Natural killer cell (primary cell): ENCODE measurements at places on chromosomes 6 and 20. TPM values are rescaled to one million over a fixed set of nuclear protein-coding genes. Genes with fewer than 3 reads are reported as not detected.

ELMO2 gene
- 108 TPM for total RNA-seq

OR2B6 gene
- not detected for total RNA-seq

RBL1 gene
- total RNA-seq = 21.0 TPM

- DNase-seq = no peak
- H3K4me1 ChIP-seq = no peaks in the 10 kb centered on the region
- H3K27ac ChIP-seq = no peak overlapping the region
- no peak overlapping the region for H3K4me3 ChIP-seq
- H3K27me3 ChIP-seq = no peaks in the 10 kb centered on the region
Measured at GRCh38 chr6:69007781-69008180, 372.7 kb downstream of the ADGRB3 start.

- H3K27me3 ChIP-seq = no peaks in the 10 kb centered on the region
- H3K4me1 ChIP-seq = no peaks in the 10 kb centered on the region
- H3K4me3 ChIP-seq = no peak overlapping the region
- no peak for DNase-seq
Measured at GRCh38 chr6:17202526-17202925, 78.6 kb upstream of the RBM24 start.

GRCh38 chr20:49603209-49603627, 35.3 kb upstream of the PTGIS start:
- H3K4me1 ChIP-seq = peaks cover under 1% of the 10 kb centered on the region
- no peak overlapping the region for H3K4me3 ChIP-seq
- no peak overlapping the region for H3K27ac ChIP-seq
- H3K36me3 ChIP-seq = no peaks in the 10 kb centered on the region
- H3K27me3 ChIP-seq = no peaks in the 10 kb centered on the region

DNA sequence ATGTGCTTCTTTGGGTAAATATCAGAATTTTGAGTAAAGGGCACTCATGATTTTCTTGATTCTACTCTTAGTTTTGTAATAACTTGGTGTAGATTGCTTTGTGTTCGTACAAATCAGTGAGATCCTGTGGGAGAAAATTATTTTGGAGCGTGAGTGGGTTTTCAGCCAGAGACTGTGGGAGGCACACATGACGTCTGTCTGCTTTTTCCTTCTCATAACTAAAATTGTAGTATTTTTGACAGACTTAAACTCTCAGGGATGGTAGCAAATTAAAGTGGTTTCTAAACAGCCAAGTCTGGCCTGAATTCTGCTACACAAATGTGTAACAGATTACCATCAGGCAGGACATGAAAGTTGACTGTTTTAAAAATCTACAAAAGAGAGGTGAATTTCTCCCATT, 222.6 kb downstream of the OTOR start:
- no peak for DNase-seq
- no peaks in the 10 kb centered on the region for H3K4me1 ChIP-seq
- H3K36me3 ChIP-seq = no peaks in the 10 kb centered on the region
- no peak overlapping the region for H3K27ac ChIP-seq
- no peaks in the 10 kb centered on the region for H3K27me3 ChIP-seq
